Pons (tissue), 1 donor: ENCODE measurements at places on chromosomes 11 and 22.

DNA sequence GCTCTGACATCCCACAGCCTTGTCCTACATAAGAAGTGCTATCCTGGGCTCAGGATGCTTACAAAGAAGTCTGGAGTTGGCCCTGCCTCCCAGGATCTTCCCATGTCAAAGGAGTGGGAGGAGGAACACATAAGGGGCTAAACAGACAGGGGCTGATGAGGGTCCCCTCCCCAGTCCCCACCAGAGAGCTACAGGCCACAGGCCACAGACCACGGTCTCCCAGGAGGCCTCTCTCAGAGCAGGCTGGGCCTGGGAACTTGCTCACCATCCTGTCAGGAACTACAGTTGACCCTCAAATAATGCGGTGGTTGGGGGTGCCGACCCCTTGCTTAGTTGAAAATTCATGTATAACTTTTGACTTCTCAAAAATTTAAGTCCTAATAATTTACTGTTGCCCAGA, 315.5 kb downstream of the NTM start:
- DNase-seq = no peak

DNA sequence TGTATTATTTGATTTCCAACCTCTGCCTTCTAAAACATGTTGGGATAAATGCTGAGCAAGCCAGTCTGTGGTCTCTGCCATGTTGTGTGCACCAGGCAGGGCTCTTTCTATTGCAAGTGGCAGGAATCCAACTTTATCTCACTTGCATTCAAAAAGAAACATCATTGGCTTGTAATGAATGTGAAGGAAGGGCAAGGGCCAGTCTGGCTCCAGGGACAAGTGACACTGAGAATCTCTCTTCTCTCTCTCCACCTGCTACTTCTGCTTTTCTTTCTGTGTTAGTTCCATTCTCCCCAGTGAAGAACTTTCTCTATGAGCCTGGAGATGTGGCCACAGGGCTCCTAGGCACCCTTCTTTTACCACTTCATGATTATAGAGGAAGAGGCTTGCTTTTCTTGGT, 329.9 kb upstream of the NCAM1 start:
- peak; percentile 40 for DNase-seq

DNA sequence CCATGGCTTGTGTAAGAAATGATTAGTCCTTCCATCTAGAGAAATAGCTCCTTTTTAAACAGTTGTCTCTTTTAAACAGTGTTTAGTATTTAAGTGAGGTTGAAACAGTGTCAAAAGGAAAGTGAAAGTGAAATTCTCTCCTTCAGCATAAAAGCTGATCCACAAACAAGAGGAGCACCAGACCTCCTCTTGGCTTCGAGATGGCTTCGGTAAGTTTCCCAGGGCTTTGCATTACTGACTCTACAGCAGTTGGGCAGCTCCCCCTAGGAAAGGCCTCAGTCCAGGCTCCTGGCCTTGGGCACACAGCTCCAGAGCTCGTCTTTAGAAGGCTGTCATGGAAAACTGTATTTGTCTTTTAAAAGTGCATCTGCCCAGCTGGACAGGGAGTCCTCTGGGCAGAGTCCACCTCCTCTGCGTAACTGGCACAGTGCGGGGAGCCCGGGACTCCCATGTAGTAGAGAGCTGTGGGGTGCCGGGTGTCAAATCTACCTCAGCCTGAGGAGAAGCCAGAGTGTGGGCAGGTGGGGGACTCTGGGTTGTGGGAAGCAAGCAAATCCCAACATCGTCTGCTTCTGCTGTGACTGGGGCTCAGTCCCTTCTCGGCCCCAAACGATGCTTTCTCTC, at the start of gene PLAAT4:
Gene PLAAT4 (plus strand): TSS at position 140 of the 624 bp plus-strand sequence. CDS start 61 bp downstream, at position 201.
- peak; percentile 86 for DNase-seq

DNA sequence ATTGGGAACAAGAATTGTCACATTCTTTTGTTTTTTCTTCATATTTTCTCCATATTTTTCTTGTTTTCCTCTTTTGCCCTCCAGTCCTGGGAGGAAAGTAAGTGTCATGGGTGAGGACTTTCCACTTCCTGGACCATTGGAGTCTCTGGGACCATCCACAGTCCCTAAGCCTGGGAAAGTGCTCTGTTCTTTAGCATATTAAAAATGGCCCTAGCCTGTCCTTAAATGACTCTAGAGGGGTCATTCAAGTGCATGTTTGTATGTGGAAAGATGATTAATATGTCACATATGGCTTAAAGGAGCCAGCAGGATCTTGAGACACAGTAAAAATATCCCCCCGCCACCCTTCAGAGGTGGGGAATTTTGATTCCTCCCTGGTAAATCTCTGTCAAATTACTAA, 20.1 kb upstream of the SCGB1D1 start:
- DNase-seq = no peak

DNA sequence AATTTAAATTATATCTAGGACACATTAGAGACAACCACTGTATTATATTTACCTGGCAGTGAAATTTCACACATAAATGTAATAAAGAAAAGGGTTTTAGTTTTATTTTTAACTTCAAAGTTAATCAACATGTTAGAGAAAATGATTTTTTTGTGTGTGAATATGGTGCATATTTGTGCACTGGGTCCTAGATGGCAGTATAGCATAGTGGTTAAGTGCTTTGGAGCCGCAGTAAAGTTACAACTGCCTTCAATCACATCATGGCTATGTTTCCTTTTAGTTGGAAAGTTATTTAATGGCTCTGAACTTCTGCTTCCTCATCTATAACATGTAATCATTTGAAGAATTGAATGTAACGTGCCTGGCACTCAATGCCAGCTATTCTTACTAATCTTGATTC, 108.9 kb upstream of the DDI1 start:
- no peak for DNase-seq

- DNase-seq = no peak
Observed at GRCh38 chr22:39623603-39624500, 53.3 kb downstream of the CACNA1I start.

- no peak for DNase-seq
Observed at GRCh38 chr11:8356216-8356615, 92.5 kb upstream of the LMO1 start.

DNA sequence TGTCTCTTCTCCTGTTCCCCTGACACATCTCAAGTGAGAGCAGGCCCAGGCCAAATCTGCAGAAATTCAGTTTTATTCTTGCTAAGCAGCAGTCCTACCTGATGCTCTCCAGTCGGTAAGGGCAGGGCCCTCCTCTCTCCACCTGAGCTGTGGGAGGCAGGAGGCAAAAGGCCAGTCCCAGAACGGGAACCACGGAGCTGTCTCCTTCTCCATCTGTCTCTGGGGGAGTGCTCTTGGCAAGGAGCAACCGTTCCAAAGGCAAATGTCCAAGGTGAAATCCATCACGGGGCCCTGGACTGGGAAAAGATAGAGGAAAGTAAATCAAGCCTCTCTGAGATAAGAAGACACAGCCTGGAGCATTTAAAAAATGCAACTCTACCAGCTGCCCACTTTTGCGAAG, 65.2 kb upstream of the CDON start:
- no peak for DNase-seq

DNA sequence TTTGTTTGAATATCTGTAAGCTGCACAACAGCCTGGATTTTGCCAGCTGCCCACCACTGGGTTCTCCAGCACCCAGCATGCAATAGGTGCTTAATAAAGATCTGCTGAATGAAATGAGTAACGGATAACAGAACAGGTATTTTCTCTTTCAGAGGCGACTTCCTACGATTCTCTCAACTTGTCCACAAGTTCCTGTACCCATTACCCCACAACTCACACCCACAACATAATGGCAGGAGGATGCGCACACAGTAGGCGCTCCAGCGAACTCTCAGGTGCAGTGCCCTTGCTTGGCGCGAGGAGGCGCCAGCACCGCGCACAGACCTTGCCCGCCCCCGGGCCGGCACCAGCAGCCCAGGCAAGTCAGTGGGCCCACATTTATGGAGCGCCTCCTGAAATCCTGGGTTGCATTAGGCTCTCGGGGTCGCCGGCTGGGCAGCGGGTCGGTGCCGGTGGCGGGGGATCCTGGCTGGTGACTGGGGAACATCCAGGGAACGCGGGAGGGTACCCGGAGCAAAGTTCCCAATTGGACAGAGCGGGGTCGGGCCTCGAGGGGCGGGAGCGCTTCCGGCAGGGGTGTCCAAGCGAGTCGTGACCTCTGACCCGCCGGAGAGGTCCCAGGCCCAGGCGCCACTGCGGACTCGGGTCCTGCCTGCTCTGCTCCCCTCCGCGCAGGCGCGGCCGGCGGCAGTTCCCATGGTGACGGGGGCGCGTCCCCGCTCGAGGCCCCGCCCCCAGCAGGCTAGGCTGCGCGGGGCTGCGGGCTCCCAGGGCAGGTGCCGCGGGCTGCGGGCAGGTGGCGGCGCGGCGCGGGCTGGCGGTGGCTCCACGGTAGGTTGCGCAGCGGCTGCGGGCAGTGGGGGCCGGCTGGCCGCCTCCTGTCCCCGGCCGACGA, at the start of gene KIAA1671:
Gene KIAA1671 (plus strand): TSS at position 775 of the 895 bp plus-strand sequence. CDS start 75,284 bp downstream, outside the sequence.
- DNase-seq = peak; percentile 66

DNA sequence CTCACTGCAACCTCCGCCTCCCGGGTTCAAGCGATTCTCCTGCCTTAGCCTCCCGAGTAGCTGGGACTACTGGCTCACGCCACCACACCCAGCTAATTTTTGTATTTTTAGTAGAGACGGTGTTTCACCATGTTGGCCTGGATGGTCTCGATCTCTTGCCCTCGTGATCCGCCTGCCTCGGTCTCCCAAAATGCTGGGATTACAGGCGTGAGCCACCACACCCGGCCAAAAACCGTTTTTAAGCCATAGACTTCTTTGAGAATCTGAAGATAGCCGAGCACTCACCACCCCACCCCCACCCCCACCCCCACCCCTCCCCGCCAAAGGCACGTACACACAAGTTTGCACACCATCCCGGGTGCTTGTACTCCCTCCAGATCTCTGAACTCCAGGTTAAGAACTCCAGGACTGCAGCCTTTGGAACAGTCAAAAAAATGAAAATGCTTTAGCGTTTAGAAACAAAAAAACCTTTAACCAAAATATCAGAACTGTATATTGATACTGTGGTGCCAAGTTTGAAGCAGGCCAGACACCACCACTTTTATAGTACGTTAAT, 1.5 kb downstream of the CRKL start:
- DNase-seq = no peak

DNA sequence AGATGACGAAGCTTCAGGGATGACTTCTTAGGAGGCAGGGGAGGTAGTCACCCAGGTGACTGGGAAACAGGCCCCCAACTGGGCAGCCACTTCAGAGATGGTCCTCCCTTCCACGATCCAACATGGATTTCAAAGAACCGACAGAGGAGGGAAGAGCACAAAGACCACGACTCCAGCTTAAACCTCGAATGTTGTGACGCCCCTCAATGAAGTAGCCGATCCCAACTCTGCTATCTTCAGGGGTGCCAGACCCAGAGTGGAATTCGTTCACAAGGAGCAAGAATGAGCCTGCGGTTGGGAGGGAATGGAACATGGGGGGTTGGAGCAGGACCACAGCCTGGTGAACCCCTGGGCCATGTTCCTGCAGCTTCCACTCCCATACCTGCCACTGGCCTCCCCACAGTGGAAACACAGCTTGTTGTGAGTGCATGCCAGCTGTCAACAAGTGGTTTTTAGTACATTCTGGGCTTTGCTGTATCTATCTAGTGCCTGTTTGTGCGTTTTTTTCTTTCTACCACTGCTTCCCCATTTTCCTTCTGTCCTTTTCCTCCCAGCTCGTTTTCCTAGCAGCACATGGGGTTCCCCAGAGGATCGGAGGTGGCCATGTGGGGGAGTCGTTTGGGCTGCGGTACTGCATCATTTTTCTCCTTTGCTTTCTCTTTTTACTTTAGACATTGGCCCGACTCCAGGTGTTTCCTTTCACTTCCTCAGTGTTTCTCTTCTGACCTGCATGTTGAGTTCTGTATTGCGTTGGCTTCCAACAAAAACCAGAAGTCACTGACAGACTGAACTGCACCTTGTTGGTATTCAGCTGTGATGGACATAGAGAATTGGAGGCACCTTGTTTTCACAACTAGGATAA, 65.8 kb downstream of the MORC2 start:
- DNase-seq = no peak

DNA sequence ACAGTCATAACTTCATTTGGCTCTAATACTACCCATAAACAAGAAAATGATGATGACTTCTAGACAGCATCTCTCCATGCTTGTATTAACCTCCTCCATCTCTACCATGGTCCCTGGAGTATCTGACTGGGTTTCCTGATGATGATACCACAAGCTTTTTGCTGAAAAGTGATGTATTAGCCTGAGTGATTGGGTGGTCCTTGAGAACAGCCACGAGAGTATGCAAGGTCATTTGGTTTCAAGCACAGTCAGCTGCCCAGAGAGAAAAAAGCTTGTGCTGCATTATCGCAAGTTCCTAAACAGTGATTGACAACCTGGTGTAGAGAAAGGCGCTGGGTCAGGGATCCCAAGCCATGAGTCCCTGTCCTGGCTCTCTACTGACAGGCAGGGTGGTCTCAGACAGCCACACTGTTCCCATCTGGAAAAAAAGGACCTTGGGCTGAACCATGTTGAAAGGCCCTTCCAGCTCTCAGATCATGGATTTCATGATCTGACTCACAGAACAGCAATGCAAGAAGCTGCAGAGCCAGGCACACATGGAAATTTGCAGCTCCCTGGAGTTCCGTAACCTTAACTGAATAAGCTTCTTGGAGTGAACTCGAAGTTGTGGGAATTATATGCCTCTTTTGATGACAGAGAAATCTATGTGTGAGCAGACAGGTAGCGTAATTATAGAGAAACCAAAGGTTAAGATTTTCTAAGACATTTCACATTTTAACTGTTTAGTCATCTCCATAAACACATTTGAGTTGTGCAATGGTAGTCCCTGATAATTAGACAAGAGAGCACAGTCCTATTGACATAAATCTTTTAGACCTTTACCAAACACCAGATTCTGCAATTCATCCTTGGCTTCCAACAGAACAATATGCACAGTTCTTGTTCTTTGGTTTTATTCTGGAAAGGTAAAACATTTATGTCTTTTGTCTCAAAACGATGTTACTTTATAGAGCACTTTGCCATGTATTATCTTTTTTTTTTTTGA, 54.1 kb upstream of the UBASH3B start:
- DNase-seq = no peak

- DNase-seq = no peak
Observed at GRCh38 chr11:1484061-1484671, 2.4 kb downstream of the MOB2 start.

- no peak for DNase-seq
Observed at GRCh38 chr11:130710021-130710420, 206.3 kb downstream of the SNX19 start.

GRCh38 chr22:23180301-23180892, at the start of gene BCR:
TSS of gene BCR (plus strand) at chr22:23180509. CDS start at chr22:23180961, 452 bp downstream.
- peak; percentile 70 for DNase-seq

DNA sequence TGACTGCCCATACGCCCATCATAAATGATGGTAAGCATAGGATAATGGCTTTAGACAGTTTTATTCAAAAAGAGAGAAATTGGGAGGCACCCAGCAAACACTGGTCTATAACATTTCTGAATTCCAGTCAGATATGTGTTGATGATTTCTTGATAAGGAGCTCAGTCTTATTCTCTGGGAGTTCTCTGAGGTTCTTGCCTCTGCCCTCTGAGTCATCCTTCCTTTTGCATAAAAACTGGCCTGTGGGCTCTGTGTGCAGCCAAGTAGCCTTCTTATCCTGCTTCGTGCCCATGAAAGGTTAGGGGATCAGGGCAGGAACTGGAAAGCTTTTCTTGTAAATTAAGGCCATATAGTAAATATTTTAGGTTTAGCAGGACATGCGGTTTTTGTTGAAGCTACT, 48.9 kb downstream of the FAR1 start:
- no peak for DNase-seq

- no peak for DNase-seq
Observed at GRCh38 chr22:24834845-24835570, 29.0 kb downstream of the SGSM1 start.

GRCh38 chr11:66727282-66728037, 1.6 kb downstream of the SPTBN2 start:
- DNase-seq = no peak

- no peak for DNase-seq
Observed at GRCh38 chr11:67288198-67288451, 978 bp upstream of the ANKRD13D start.
